CD8-positive, alpha-beta memory T cell (primary cell): ENCODE measurements at places on chromosomes 4 and X. TPM values are rescaled to one million over a fixed set of nuclear protein-coding genes. Genes with fewer than 3 reads are reported as not detected.

DNA sequence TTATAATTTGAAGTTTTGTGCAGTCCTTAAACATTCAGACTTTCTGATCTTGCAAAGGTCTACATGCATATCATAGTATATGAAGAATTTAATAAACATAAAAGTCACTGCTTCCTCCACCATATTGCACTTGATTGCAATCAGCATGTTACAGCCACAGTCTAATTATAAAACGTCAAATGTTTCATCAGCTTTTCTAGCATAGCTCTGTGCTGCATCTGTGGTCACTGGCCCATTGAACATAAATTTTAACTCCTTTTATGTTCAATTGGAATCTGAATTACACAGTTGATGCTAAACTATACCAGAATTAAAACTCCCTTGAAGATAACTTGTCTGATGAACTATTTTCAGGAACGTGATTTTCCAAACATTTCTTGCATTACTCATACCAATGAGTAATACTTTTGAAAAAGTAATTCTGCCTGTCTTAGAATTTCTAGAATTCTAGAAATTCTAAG is 329.1 kb downstream of the GALNTL6 start:
- no peaks in the 10 kb centered on the region for H3K4me1 ChIP-seq
- H3K27me3 ChIP-seq = no peaks in the 10 kb centered on the region
- H3K27ac ChIP-seq = no peak overlapping the region
- H3K4me3 ChIP-seq = no peak overlapping the region
- no peaks in the 10 kb centered on the region for H3K36me3 ChIP-seq
- no peak for DNase-seq

DNA sequence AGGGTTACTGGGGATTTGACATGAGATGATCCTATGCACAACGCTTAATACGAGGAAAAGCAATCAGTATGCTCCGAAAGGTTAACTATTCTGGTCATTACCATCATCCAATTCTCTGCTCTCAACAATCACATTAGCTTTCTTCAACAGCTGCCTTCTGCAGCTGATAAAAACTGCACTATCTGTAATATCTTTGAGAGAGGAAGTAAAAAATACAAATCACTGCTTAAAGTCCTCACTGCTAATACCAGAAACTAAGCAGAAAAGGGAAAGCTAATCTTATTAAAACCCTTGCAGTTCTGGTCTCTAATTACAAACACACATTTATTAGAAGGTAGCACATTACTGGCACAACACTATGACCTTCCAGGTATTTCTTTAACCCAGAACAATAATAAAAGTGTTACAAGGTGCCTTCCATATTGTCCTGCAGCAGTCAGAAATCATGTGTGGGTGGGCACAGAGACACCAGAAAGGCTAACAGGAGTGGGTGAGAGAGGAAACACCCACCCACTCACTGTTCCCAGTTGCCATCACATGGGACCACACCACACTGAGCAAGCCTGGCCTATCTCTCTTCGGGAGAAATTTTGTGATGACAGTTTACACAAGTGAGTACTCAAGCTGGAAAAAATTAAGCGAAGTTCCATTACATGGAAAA is 71.0 kb downstream of the RELL1 start:
- no peaks in the 10 kb centered on the region for H3K27me3 ChIP-seq
- H3K4me1 ChIP-seq = no peaks in the 10 kb centered on the region
- no peaks in the 10 kb centered on the region for H3K36me3 ChIP-seq
- no peak overlapping the region for H3K4me3 ChIP-seq
- no peak overlapping the region for H3K27ac ChIP-seq

ASB11 gene
- total RNA-seq = not detected

SPANXC gene
- total RNA-seq = not detected

- no peaks in the 10 kb centered on the region for H3K4me1 ChIP-seq
- H3K27me3 ChIP-seq = no peaks in the 10 kb centered on the region
- DNase-seq = no peak
- H3K27ac ChIP-seq = no peak overlapping the region
Observed at GRCh38 chr4:5387457-5387856, 320.9 kb downstream of the EVC2 start.

GRCh38 chr4:173374588-173374987 is 3.8 kb downstream of the SAP30 start:
- H3K27ac ChIP-seq = no peak overlapping the region
- peaks cover 4% of the 10 kb centered on the region for H3K4me1 ChIP-seq
- H3K36me3 ChIP-seq = no peaks in the 10 kb centered on the region
- DNase-seq = no peak
- no peak overlapping the region for H3K4me3 ChIP-seq

GLRA3 gene
- not detected for total RNA-seq
